ENCODE measurements at places on chromosomes 11 and 22. TPM values are rescaled to one million over a fixed set of nuclear protein-coding genes. Genes with fewer than 3 reads are reported as not detected.

GRCh38 chr11:102390667-102391465 is 43.9 kb downstream of the BIRC2 start:
- no peak for DNase-seq

DNA sequence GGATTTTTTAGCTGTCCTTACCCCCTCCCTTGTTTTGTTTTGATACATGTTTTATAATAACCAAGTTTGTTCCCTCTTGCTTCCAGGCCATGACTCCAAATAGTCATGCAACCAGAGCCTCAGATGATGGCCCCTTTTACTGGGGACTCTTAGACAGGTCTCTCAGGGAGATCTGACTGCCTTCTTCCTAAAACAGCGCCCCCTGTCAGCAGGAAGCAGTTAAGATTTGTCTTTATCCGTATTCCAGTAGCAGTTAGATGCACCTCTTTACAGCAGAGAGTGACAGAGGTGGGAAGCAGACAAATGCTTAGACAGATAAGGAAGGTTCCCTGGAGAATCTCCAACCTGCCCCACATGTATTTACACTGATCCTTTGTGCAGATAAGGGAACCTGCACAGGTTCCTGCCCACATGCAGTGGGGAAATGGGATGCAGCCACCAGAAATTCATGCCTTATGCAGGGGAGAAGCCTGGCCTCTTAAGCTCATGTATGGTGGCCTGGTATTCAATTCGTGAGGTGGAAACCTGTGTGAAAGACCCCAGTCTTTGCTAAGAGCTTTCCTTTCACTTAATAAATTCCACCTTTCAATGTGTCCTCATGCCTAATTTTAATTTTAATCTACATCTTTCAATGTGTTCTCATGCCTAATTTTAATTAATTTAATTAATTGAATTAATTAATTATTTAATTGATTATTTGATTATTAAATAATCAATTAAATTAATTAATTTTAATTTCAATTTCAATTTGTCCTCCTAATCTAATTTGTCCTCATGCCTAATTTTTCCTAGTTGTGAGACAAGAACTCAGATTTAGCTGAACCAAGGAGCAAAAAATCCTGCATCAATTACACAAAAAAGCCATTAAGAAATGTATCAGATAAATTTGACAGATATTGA is 11.5 kb upstream of the GLYAT start:
- no peak for DNase-seq

GRCh38 chr11:1534171-1534570 is 37.9 kb downstream of the DUSP8 start:
- DNase-seq, result no peak

GRCh38 chr22:27984723-27985122 is 65.7 kb upstream of the PITPNB start:
- DNase-seq, result no peak

DNA sequence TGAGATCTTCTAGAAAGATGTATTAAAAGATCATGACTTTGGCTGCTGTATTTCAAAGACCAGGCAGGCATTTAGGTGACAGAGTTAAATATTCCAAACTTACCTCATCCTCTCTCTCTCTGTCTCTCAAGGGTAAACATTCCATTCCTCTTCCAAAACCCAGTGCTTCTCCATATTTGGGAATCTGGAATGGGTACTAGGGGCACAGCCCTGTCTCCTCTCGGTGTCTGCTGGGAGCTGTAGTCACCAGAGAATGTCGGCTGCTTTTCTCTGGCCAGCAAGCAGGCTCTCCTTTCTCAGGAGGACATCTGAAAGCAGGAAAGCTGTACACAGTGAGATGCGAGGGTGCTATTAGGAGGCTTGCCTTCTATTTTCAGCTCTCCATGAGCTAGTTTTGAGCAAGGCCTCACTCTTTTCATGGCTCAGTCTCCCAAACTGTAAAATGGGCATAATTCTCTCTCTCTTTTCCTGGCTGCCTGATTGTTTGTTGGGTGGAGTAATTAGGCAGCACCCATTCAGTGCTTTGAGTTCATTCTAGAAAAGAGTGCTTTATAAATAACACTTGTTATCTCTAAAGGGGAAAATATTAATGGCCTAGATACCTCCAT is 9.3 kb upstream of the PEX26 start:
- DNase-seq, result no peak

DNA sequence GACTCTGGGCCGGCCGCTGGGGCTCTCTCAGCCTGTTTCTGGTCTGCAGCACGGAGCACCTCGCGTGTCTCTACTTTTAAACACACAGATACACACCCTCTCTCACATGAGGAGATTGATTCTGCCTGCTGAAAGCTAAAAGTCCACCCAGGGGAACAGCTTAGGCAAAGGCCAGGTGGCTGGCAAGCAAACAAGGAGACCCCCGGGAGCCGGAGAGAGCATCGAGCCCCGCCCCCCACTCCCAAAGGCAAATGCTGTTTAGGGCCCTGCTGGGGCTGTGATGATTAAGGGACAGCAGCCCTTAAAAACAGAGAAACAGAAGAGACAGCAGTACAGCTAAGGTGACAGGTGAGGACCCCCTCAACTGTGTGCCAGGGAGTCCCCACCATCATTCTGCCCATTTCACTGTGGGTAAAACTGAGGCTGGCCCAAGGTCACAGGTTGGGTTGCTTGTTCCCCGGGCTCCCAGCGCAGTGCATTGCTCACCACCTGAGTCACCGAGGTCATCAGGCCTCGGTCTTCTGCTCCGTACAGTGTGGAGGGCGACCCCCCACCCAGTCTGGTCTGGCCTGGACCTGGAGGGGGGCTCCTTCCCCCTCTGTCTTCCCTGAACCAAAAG is 6.8 kb downstream of the CABP7 start:
- no peak for DNase-seq

The DDTL gene
- 0.20 TPM for total RNA-seq

The MS4A15 gene
- not detected for total RNA-seq

The HORMAD2 gene
- not detected for total RNA-seq

The OR52A1 gene
- total RNA-seq, result not detected

The ZBTB16 gene
- 25.6 TPM for total RNA-seq

Data from skin of body (tissue), 3 donors.